ENCODE measurements at places on chromosomes 6 and 20.

DNA sequence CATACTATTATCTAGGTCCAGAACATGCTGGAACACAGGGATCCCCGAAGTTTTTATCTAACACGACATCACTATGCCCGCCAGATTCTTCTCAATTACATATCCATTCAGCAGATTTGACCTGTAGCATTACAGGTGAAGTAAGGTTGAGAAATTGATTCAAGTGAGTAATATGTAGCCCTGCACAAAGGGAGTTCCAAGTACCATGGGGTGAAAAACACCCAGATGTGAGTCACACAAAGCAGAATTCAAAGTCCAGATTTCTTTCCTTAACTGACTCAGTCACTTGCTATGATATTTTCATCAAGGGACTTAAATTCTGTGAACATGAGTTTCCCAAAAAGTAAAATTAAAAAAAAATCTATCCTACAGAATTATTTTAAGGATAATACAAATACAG, 655.4 kb upstream of the PTCHD4 start:
- peak; percentile 87 for DNase-seq

DNA sequence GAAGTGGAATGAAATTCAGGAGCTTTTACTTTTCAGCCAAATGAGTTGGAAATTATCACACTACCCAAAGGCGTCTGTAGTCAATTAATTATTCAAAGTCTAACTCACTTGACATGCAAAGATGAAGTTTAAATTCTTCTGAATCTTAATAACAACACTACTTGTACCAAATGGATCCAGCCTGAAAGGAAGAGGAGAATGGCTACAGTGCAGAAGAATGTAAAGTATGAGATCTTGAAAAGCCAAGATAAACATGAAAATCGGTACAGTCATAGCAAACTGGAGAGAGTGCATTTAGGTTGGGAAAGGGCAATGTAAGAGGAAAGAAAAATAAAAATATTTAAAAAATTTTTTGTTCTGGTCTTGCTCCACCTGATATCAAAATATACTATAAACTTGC, 195.5 kb downstream of the SIM1 start:
- peak; percentile 72 for DNase-seq

DNA sequence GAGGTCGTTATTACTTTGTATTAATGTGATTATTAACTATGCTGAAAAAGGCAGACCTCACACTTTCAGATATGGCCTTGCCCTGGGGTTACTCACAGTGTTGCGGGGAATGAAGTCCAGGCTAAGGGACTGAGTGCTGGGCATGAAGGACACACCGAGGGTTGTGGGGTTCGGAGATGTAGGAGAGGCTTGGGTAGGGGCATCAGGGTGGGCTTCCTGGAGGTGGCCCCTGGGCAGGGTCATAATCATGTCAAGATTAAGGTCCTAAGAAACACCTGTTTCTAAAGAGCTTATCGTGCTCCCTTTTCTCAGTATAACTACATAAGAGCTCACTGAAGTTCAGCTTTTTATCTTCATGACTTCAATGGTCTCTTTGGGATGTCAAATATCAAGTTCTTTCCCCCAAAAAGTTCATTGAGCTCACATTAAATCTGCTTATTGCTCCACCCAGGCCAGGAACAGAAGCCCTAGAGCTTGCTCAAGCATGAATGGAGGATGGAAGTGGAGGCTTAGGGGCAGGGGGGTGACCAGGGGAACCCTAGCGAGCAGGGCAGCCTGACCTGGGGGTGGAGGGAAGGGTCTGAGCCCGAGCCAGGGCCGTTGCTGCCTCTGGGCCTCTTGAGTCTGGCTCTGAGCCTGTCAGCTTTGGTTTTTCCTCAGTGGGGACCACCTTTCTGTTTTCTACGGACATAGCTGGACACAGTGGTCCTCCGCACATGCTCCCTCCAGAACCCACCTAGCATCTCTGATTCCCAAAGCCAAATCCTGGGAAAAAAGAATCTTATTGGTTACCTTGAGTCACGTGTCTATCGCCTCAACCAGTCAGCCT, 37.3 kb upstream of the TGM2 start:
- no peak for DNase-seq

GRCh38 chr6:155481215-155481614, 25.6 kb upstream of the NOX3 start:
- DNase-seq: peak; percentile 64

DNA sequence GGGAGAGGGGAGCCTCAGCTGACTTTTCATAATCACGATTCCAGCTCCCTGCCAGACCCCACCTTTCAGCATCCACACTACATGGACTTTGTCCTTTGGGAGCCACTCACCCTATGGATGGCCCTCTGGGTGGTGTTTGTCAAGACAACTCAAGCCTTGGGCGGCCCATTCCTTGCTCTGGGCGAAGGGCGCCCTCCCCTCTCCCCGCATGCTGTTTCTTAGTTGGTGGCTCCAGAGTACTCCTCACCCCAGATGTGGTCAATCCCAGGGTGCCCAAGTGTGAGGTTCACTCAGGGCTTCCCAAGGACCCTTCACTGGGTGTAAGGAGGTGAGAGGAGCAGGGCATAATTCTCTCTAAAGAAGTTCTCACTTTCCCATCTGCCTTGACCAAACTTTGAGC, 710.0 kb downstream of the QKI start:
- no peak for DNase-seq

DNA sequence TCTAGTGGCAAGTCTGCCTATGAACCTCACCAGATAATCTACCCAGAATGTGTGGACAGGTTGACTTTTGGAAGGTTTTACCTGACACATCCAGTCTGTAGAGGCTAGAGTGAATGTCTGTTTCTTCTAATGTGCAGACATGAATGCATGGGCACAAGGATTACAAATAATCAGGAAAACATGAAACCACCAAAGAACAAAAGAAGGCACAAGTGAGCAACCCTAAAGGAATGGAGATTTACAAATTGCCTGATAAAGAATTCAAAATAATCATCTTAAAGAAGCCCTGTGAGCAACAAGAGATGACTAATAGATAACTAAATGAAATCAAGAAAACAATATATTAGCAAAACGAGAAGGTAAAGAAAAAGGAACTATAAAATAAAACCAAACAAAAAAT, 876.1 kb upstream of the ADGRB3 start:
- no peak for DNase-seq

GRCh38 chr20:5822569-5822968, 72.4 kb downstream of the SHLD1 start:
- no peak for DNase-seq

DNA sequence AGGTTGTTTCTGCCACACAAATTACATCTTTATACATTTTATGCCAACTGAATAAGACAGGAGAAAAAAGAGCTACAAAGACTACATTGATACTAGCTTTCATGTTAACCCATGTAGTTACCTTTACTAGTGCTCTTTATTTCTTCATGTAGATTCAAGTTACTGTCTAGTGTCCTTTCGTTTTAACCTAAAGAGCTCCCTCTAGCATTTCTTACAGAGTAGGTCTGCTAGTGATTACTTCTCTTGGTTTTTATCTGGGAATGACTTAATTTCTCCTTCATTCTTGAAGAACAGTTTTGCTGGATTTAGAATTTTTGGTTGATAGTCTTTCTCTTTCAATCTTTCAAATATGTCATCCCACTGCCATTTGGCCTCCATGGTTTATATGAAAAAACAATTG, 21.2 kb upstream of the NOP56 start:
- peak; percentile 37 for DNase-seq

DNA sequence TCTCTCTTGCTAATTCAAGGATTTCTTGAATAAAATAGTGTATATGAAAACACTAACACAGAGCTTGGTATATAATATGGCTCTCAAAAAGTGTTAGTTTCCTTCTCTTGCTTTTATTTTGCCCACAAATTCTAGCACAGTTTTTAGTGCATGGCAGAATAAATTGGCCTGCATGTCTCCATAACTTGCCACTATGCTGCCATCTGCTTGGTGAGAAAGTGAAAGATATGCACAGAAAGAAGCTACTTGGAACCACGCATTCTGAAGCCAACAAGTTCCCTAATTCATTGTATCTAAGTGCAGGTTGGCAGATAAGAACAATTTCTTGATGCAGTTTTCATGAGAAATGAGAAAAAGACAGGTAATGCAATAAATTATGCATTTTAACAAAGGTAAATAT, 101.2 kb downstream of the EPHA7 start:
- DNase-seq: no peak

DNA sequence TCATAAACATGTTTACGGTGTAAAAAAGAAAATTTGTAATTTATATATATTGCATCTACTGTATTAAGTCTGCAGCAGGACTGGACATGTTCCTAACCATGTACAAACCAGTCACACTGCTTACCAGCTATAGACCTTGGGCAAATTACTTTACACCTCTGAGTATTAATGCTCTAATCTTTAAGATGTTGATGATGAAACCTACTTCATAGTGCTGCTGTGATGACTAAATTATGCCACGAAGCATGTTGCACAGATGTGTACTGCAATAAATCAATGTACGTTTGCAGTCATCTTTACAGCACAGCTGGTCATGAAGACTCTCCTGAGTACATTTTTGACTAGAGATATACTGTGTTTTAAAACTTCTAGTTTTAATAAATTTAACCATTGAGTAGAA, 42.6 kb downstream of the PRKN start:
- peak; percentile 56 for DNase-seq

- DNase-seq: no peak
Observed at GRCh38 chr6:71246596-71246995, 42.0 kb upstream of the OGFRL1 start.

- DNase-seq: peak; percentile 50
Observed at GRCh38 chr20:20837574-20838021, 125.2 kb upstream of the RALGAPA2 start.

- DNase-seq: peak; percentile 76
Observed at GRCh38 chr6:84466511-84466910, 239.1 kb upstream of the CEP162 start.

GRCh38 chr6:76810286-76810685, 653.0 kb downstream of the HTR1B start:
- DNase-seq: no peak

- no peak for DNase-seq
Observed at GRCh38 chr6:125844989-125845388, 54.2 kb downstream of the NCOA7 start.

DNA sequence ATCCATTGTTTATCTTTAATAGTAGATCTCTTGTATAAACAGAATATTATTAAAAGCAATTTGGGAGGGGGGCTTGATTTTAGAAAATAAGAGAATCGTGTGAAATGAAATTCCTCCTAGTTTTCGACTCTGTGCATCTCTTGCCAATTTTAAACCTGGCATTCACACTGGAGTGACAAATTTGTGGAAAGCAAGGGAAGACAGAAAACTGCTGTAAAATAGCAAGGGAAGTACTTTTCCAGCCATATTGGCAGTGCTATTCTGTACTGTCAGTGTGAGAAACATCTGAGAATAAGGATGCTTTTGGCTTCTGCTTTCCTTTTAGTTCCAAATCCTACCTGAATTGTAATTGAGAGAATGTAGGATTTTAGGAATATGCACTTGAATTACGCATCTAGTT, 40.2 kb downstream of the TOP1 start:
- DNase-seq: no peak

- DNase-seq: no peak
Observed at GRCh38 chr6:106910999-106911949, 63.3 kb downstream of the CD24 start.

DNA sequence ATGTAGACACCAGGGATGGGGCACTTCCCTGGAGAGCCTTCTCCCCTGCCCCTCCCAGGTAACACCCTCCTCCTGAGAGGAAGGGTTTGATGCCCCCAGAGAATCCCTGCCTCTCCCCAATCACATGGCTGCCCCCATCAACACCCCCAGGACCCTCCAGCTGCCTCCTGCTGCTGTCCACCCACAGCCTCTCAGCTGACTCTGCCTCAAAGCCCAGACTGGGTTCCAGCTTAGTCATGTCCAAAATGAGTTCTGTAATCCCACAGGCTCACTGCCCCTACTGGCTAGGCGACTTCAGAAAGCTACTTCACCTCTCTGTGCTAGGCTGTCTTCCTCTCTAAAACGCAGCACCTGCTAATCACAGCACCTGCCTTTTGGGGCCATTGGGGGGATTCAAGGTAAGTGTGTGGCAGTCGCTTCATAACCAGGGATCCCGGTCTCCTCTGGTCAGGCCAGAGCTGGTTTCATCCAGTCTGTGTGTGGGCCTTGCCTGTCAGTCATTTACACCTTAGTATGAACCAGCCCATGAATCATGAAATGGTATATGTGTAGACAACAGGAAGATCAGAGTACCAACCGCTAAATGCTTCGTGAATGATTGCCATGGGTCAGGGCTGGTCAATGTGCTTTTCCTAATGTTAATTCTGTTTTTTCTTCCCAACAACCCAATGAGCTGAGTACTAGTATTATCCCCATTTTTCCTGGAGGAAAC, 40.4 kb downstream of the TFEB start:
- peak; percentile 41 for DNase-seq

DNA sequence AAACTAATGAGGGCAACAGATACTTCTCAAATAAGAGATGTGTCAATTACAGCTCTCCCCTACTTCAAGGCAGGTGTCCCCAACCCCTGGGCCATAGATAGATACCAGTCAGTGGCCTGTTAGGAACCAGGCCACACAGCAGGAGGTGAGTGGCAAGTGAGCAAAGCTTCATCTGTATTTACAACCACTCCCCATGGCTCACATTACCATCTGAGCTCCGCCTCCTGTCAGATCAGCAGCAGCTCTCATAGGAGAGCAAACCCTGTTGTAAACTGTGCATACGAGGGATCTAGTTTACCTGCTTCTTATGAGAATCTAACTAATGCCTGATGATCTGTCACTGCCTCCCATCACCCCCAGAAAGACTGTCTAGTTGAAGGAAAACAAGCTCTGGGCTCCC, 422.1 kb downstream of the GJA1 start:
- DNase-seq: no peak

DNA sequence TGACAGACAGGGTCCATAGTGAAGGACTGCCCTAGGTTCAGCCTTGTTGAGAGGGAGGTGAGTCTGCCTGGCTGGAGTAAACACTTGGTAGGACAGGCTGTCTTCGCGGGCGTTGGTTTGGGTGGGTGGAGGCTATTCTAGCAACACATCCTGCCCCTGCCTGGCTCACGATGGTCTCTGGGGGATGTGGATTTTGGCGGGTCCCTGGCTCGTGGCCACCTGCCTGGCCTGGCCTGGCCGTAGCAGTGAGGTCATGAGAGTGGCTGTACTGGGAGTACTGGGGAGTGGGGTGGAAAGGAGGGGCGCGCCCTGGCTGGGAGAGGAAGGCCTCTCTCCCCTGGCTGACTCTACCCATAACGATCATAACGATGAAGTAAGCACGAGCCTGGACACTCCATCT, 30.2 kb upstream of the MRPS18A start:
- peak; percentile 68 for DNase-seq
